ENCODE measurements at places on chromosomes 4 and X.

DNA sequence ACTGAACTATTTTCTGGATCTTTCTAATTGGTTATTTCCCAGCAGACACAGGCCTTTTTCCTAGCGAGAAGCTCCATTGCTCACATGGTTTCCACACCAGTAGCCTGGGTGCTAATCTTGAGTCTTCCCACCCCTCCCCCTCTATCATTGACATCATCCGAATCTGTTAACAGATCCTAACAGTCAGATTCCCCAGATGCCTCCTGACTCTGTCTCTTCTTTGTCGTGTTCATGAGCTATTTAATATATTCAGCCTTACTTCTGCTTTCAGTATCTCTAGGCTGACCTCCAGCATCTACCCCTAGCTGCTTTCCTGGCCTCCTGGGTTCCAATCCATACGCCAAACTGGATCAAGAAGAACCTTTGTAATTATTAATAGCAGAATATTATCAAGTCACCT, 85.0 kb downstream of the CLNK start:
- no peak overlapping the region for H3K27ac ChIP-seq
- H3K4me3 ChIP-seq = no peak overlapping the region
- H3K27me3 ChIP-seq = no peaks in the 10 kb centered on the region
- no peak for DNase-seq
- no peaks in the 10 kb centered on the region for H3K4me1 ChIP-seq

DNA sequence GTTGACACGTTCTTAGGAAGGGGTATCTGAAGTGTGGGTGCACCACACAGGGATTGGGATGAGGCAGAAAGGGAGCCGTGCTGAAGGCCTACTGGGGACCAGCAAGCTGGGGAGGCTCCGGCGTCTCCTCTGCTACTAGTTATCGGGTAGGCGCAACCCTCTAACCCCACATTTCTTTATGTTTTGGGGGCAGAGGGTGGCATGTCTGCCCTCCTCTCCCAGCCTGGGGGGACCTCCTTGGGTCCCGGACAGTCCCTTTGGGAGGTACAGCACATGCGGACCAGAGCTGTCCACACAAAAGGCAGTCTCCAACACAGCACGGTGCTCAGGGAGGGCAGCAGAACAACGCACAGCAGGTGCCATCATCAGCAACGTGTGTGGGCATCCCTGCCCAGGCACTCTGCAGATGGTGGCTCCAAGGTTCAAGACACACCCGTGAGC, 33.2 kb downstream of the WDR1 start:
- DNase-seq = no peak
- H3K4me3 ChIP-seq = no peak overlapping the region
- no peaks in the 10 kb centered on the region for H3K4me1 ChIP-seq
- no peak overlapping the region for H3K27ac ChIP-seq

GRCh38 chrX:1493412-1493811, 40.7 kb upstream of the ASMTL start:
- DNase-seq = no peak
- no peak overlapping the region for H3K27ac ChIP-seq
- no peaks in the 10 kb centered on the region for H3K36me3 ChIP-seq
- H3K4me1 ChIP-seq = no peaks in the 10 kb centered on the region
- H3K4me3 ChIP-seq = no peak overlapping the region

DNA sequence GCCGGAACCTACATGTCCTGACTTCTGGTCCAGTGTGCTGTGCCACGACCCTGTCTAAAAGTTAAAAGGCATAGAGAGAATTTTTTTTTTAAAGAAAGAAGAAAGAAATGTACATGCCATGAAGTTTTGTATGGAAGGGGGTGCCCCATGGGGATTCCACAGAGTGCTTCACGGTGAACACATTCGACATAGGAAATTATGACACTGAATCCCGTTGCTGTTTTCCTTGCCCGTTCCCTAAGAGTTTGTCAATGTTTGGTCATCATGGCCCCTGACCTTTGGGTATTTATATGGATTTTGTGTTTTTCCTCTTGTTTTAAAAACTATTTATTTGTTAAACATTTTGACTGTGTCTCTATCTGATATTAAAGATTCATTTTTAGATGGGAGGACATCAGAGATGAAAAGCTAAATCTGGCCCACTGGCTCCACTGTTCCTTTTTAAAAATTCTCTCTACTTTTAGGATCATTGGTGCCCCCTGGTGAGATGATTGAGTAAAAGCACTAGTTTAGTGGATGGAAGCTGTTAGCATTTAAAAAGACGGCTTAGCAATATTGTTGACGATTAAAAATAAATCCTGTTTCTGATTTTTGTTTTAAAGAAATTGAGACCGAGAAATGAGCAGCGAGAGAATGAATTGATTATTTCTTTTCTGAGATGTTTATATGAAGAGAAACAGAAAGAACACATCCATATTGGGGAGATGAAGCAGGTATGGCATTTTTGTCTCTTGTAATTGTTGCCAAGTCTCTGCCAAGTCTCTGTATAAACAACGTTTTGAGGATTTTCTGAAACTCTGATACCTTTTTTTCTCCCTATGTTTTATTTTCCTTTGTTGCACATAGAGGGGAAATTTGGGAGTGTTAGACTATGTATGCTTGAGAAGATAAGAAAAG, 75.0 kb downstream of the PTTG2 start:
- no peaks in the 10 kb centered on the region for H3K4me1 ChIP-seq
- no peak overlapping the region for H3K4me3 ChIP-seq
- DNase-seq = no peak
- peaks cover 18% of the 10 kb centered on the region for H3K36me3 ChIP-seq

GRCh38 chr4:38670939-38671591, 7.1 kb downstream of the KLF3 start:
- H3K4me1 ChIP-seq = peaks cover 47% of the 10 kb centered on the region
- no peak for DNase-seq
- peak overlapping the region; percentile 99 for H3K27ac ChIP-seq
- no peaks in the 10 kb centered on the region for H3K36me3 ChIP-seq

GRCh38 chr4:186765138-186765537, 41.5 kb upstream of the FAT1 start:
- no peaks in the 10 kb centered on the region for H3K27me3 ChIP-seq
- H3K27ac ChIP-seq = no peak overlapping the region
- H3K4me1 ChIP-seq = no peaks in the 10 kb centered on the region

DNA sequence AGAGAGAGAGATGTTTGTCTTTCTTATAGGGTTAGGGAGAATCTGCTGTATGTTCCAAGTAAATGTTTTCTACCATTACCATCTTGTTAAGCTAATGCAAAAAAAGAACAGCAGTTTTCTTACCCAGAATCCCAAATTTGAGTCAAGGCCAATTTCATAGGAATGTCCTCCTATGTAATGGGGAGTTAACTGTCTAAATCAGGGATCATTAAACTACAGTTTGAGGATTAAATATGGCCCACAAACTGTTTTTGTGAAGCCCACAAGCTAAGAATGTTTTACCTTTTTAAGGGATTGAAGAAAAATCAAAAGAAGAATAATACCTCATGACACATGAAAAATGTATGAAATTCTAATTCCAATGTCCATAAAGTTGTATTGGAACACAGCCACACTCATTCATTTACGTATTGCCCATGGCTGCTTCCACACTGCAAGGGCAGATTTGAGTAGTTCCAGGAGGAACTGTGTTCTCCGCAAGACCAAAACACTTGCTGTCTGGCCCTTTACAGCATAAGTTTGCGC, 113.2 kb upstream of the SPRY1 start:
- H3K36me3 ChIP-seq = no peaks in the 10 kb centered on the region
- no peaks in the 10 kb centered on the region for H3K27me3 ChIP-seq
- H3K4me1 ChIP-seq = no peaks in the 10 kb centered on the region

- H3K27ac ChIP-seq = no peak overlapping the region
- H3K4me1 ChIP-seq = no peaks in the 10 kb centered on the region
- no peaks in the 10 kb centered on the region for H3K36me3 ChIP-seq
- H3K4me3 ChIP-seq = no peak overlapping the region
- no peak for DNase-seq
Observed at GRCh38 chr4:85092536-85092935, 126.0 kb upstream of the WDFY3 start.

- H3K36me3 ChIP-seq = no peaks in the 10 kb centered on the region
- H3K27me3 ChIP-seq = no peaks in the 10 kb centered on the region
- no peak overlapping the region for H3K27ac ChIP-seq
- no peaks in the 10 kb centered on the region for H3K4me1 ChIP-seq
- no peak overlapping the region for H3K4me3 ChIP-seq
Observed at GRCh38 chr4:168021666-168022065, 70.7 kb upstream of the ANXA10 start.

GRCh38 chr4:81604683-81605218, 133.0 kb upstream of the RASGEF1B start:
- H3K27ac ChIP-seq = no peak overlapping the region
- H3K36me3 ChIP-seq = no peaks in the 10 kb centered on the region
- H3K27me3 ChIP-seq = no peaks in the 10 kb centered on the region
- no peak for DNase-seq

GRCh38 chr4:18813055-18813454, 791.5 kb upstream of the LCORL start:
- no peaks in the 10 kb centered on the region for H3K4me1 ChIP-seq
- H3K4me3 ChIP-seq = no peak overlapping the region
- no peak for DNase-seq
- no peaks in the 10 kb centered on the region for H3K36me3 ChIP-seq
- no peaks in the 10 kb centered on the region for H3K27me3 ChIP-seq
- H3K27ac ChIP-seq = no peak overlapping the region

GRCh38 chr4:77204621-77205020, 47.6 kb downstream of the CCNG2 start:
- H3K4me1 ChIP-seq = no peaks in the 10 kb centered on the region
- H3K4me3 ChIP-seq = no peak overlapping the region

DNA sequence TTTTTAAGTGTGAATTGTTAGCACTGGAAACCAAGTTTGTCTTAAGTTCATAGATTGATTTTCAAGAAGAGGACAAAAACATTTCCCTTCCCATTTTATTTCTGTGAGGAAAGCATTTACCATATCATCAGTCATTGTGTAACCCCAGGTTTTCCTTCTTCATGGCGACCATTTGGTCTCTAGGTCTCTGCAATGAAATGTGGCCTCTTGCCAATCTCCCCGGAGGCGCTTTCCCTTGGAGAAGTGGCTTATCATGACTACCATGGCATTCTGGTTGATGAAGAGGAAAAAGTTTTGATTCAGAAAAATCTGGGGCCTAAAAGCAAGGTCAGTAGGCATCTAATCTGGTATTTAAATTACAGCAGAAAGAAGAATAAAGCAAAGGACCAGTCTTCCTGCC, 54.4 kb downstream of the ADD1 start:
- no peak overlapping the region for H3K4me3 ChIP-seq
- H3K27ac ChIP-seq = no peak overlapping the region
- no peak for DNase-seq
- H3K27me3 ChIP-seq = no peaks in the 10 kb centered on the region
- H3K36me3 ChIP-seq = peaks cover 88% of the 10 kb centered on the region
- H3K4me1 ChIP-seq = no peaks in the 10 kb centered on the region

- no peaks in the 10 kb centered on the region for H3K27me3 ChIP-seq
- no peak overlapping the region for H3K4me3 ChIP-seq
- H3K36me3 ChIP-seq = no peaks in the 10 kb centered on the region
Observed at GRCh38 chr4:54727346-54727745, 69.6 kb downstream of the KIT start.

- no peak overlapping the region for H3K4me3 ChIP-seq
- H3K27me3 ChIP-seq = no peaks in the 10 kb centered on the region
- H3K4me1 ChIP-seq = no peaks in the 10 kb centered on the region
- no peaks in the 10 kb centered on the region for H3K36me3 ChIP-seq
Observed at GRCh38 chrX:111169141-111169540, 73.2 kb downstream of the PAK3 start.

DNA sequence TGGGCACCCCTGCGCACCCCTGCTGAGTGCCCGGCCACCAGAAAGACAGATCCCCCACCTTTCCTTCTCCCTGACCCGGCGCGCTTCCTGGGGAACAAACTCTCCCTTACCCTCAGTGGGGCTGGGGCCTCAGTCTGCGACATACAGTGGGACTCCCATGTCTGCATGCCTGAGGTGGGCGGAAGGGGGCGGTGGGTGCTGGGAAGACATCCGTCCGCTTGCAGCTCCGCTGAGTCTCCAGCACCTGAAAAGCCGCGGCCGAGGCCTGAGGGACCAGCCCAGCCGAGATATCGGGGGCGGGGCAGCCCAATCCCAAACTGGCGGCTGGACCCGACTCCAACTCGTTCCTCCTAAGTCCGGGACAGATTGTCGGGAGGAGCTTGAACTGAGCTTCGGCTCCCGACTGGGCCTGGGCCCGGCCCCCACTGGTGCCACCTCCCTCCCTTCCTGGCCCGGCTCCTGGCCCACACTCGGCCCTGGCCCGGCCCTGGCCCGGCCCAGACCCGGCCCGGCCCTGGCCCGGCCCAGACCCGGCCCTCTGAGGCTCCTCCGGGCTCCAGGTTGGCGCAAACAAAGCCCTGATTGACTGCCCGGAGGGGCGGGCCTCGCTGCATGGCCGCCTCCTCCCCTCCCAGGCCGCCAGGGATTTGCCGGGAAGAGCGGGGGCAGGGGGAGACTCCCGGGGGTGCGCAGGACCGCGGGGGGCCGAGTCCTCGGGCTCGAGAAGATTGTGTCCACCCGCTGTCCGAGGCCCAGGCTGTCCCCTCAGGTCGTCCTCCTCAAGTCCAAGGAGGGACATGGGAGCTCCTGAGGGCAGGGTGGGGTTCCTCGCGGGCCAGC, 877 bp upstream of the SLC16A2 start:
- DNase-seq = peak; percentile 86
- H3K27ac ChIP-seq = peak overlapping the region; percentile 94
- no peaks in the 10 kb centered on the region for H3K27me3 ChIP-seq
- H3K36me3 ChIP-seq = no peaks in the 10 kb centered on the region
- no peaks in the 10 kb centered on the region for H3K4me1 ChIP-seq

DNA sequence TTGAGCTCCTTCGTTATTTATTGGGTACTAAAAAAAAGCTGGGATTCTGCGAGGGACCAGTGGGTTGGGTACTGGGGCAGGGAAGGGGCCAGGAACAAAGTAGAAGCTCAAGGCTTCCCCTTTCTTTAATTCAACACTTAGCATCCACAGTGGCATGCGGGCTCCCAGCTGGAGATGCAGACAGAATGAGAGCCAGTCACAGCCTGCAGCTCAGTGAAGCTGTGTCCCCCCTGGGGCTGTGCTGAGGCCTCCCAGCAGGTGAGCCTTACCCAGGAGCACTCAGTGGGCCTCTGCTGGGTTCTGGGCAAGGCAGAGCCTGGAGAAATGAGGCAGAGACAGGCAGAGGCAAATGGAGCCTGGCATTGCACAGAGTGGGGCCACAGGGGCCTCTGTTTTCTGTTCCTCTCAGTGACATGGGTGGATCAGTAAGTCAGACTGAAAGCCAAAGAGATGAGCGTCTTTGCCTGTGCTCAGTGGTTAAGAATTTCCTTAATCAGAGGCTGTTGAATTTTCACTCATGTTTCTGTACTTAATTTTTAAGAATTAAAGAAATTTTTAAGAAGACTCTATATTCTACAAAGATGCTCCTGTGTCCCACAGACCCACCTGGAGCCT, 181.4 kb upstream of the RBPJ start:
- DNase-seq = no peak
- no peaks in the 10 kb centered on the region for H3K36me3 ChIP-seq
- H3K4me3 ChIP-seq = no peak overlapping the region
- no peaks in the 10 kb centered on the region for H3K4me1 ChIP-seq
